Anterior cingulate cortex (tissue), 58 donors: ENCODE measurements at places on chromosomes 7 and 10.

- no peak for DNase-seq
Observed at GRCh38 chr7:134618756-134619530, 27.7 kb upstream of the BPGM start.

GRCh38 chr10:28298951-28299350 is 3.9 kb downstream of the MPP7 start:
- DNase-seq, result no peak

DNA sequence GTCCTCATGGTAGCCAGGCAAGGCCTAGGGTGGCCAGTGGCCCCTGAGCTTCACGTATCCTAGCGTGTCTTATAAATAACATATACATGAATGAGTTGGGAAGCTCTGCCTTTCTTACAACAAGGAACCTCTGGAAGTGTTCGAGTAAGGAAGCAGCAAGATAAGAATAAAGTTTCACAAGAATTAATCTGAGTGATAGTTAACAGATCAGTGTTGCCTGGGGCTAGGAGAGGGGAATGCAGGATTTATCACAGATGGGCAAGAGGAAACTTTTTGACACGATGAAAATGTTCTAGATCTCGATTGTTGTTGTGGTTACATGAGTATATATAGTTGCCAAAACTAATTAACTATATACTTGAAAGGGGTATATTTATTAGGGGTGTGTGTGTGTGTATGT is 74.2 kb downstream of the TSPAN12 start:
- no peak for DNase-seq

DNA sequence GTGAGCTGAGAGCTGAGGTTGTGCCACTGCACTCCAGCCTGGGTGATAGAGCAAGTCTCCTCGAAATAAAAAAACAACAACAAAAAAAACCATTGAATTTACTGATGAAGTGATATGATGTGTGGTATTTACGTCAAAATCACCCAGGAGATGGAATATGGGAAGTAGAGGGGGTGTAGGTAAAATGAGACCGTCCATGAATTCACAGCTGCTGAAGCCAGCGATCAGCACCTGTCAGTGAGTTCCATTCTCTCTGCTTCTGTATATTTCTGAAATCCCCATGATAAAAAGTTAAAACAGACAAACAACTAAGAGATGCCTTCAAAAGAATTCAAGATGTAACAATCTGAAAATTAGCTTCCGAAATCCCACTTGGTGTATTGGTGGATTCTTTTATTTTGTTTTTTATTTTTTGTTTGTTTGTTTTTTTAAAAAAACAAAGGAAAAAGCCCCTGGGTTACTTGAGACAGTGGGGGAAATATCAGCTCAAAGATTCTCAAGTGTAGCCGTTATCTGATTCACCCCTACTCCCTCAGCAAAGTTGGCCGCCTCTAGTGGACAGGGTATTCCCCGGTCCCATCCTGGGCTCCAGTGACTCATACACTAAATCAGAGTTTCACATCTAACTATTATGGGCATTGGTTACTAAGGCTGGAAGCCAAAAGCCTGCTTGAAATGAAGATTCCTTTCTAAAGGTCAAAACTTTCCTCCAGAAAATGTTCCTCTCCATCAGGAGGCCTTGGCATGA is 76.4 kb downstream of the MAP3K8 start:
- DNase-seq, result no peak

- no peak for DNase-seq
Observed at GRCh38 chr7:147803606-147804005, 787.0 kb upstream of the C7orf33 start.

DNA sequence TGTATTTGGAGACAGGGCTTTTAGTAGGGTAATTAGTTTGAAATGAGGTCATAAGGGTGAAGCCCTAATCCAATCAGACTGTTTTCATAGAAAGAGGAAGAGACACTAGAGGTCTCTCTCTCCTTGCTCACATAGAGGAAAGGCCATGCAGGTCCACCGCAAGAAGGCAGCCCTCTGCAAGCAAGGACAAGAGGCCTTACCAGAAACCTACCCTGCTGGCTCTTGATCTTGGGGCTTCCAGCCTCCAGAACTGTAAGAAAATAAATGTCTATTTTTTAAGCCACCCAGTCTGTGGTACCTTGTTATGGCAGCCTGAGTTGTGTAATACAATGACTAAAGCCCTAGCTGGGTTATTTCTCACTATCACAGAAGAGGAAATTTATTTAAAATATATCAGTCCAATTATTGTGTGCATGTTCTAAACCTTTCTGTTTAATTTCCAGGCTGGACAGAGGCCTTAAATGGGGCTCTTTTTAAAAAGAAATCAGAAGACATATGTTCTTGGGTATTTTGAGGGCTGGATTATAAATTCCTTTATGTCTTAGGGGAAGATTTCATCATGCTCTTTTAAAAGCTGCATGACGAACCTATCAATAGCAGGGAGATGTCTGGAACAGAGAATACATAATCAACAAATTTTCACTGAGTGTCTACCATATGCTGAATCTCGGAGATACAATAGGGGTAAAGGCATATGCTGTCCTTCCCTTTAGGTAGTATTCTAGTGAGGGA is 12.9 kb upstream of the TMEM26 start:
- DNase-seq, result no peak

DNA sequence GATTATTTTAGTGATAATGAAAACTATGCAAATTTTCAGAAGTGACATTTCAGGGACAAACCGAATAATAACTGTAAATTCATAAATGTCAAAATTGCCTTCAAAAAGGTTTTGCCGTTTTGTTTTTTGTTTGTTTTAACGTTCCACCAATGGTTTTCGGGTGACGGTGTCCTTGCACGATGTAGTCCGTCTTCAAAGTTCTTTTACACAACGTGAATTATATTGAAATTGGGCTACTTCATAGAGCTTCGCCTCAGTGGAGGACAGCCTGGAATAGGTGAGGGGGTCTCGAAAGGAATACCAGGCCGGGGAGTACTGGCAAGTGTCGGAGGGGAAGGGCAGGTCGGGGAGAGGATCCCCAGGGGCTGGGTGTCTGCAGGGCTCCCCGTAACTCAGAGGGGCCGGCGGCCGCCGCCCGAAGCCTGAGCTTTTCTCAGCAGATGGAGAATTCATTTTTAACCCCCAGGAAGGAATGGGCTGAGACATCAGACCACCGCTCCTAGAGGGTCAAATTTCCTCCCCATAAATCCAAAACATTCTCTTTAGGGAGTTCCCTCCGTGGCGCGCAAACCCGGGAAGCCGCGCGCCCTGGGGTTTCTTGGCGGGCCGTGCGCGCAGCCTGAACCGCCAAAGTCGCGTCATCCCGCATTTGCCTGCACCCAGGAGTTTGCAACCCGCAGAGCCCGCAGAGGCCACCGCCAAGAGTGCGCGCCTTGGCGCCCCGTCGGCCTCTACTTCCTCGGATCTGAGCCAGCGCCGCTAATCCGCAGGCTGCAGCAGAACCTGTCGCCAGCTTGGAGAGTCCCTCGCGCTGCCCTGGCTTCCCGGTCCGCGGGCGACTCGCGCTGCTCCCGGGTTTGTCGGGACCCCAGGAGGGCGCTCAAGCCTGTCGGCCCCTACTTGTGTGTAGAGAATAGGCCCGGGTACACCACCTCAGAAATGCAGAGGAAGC is 17.3 kb upstream of the EVX1 start:
- DNase-seq, result no peak

DNA sequence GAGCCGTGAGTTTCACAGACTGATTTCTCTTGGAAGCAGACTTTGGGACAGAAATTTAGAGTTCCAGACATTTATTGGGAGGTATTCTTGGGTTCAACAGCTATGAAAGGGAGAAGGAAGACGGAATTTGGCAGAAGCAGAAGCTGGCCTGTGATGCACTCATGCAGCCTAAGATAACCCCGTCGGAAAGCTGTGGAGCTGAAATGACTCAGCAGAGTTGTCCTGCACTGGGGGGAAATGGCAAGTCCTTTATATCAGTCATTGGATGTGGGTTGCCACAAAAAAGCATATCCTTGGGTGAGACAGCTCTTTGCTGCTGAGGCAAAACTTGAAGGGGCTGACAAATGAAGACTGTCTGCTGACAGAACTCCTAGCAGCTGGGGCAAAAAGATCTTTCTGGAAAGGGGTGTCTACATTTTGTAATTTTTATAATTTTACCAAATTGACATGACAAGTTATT is 11.5 kb upstream of the MICU1 start:
- no peak for DNase-seq
